CD4-positive, CD25-positive, alpha-beta regulatory T cell (primary cell): ENCODE measurements at places on chromosomes 3 and 15.

DNA sequence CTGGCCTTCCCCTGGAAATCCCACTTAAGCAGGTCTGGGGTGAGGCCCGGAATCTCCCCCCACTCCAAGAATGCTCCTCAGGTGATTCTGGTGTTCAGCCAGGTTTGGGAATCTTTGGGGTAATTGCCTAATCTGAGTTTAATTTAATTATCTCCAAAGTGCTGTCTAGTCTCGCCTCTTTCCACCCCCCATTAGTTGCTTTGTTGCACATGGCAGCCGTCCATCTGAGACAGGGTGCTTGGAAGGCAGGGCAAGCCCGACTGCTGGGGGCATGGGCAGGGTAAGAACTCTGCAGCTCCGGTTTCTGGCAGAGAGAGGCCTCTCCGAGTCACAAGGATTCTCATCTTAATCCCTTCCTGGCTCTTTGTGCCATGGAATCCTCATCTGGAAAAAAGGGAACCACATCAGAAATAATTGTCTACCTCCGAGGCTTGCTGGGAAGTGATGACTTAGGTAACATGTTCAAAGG is 15.0 kb downstream of the IL17RD start:
- peaks cover 6% of the 10 kb centered on the region for H3K27me3 ChIP-seq
- no peak overlapping the region for H3K4me3 ChIP-seq
- H3K4me1 ChIP-seq: no peaks in the 10 kb centered on the region
- no peaks in the 10 kb centered on the region for H3K36me3 ChIP-seq
- DNase-seq: no peak

DNA sequence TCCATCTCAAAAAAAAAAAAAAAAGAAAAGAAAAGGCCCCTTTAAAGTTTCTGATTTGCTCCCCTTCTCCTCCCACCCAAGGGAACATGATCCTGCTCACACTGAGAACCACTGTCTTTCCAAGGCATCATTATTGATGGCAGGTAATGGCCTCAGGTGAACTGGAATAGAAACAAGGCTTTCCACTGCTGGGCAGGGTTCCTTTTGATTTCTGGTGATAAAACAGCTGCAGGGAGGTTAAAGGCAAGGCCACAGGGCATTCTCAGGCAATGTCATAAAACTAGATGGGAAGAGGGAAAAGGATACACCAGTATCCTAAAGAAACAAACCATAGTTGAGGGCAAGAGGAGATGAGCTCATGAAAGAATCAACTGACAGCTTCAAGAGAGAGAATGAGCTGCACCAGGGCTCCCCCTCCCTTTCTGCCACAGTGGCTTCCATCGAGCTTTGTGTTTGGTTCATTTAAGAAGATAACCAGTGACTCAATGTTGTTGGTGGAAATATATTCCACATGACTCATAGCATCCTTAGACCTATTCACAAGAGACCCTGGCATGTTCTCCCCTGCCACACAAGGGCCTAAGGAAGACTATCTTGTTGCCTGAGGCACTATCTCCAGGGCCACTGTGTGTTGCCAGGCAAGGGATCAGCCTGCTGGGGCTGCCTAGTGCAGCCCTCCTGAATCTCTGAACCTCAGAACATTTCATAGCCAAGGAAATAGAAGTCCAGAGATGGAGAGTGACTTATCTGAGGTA is 86.4 kb downstream of the WDR76 start:
- no peak for DNase-seq
- no peak overlapping the region for H3K27ac ChIP-seq
- H3K4me1 ChIP-seq: no peaks in the 10 kb centered on the region
- no peak overlapping the region for H3K4me3 ChIP-seq
- no peaks in the 10 kb centered on the region for H3K27me3 ChIP-seq
- no peaks in the 10 kb centered on the region for H3K36me3 ChIP-seq

DNA sequence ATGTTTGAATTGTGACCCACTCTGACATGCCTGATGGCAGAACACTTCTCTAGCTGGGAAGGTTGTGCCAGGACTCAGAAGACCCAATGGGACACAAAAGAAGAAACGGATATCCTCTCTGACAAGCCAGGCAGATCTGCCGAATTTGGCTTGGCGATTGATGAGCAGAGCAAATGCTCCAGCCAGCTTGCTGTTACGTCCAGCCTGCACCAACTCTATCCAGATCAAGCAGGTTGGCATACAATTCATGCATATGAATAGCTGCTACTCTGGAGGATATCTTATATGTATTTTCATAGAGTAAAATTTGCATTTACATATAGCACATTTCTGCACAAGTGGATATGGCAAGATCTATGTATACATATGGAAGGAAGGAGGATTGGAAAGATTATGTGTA is 102.8 kb downstream of the PEX5L start:
- no peak overlapping the region for H3K4me3 ChIP-seq
- H3K27ac ChIP-seq: no peak overlapping the region
- no peaks in the 10 kb centered on the region for H3K36me3 ChIP-seq
- peaks cover 2% of the 10 kb centered on the region for H3K27me3 ChIP-seq

GRCh38 chr3:138691351-138691750 is 82.8 kb downstream of the FAIM start:
- H3K4me3 ChIP-seq: no peak overlapping the region
- peaks cover 22% of the 10 kb centered on the region for H3K36me3 ChIP-seq
- H3K27ac ChIP-seq: no peak overlapping the region
- no peaks in the 10 kb centered on the region for H3K27me3 ChIP-seq
- H3K4me1 ChIP-seq: no peaks in the 10 kb centered on the region
- no peak for DNase-seq

DNA sequence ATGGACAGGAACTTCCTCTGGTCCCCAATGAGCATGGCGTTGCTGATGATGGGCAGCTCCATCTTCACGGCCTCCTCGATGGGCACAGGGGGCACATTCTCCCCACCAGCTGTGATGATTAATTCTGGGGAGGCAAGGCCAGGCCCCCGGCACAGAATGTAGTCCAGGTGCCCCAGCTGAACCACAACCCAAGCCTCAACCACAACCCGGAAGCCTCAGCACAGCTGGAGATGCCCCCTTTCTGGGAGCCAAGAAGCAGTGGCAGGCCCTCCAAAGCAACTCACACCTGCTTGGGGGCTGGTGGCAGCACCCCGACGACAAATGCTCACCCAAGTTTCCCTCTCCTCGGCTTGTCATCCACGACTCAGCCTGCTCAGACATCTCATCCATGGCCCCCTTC is 25.2 kb downstream of the IDH3A start:
- H3K27me3 ChIP-seq: no peaks in the 10 kb centered on the region
- peaks cover 34% of the 10 kb centered on the region for H3K36me3 ChIP-seq
- H3K4me1 ChIP-seq: peaks cover 9% of the 10 kb centered on the region
- no peak overlapping the region for H3K4me3 ChIP-seq
- DNase-seq: no peak

GRCh38 chr3:151318991-151319390 is 2.4 kb upstream of the GPR87 start:
- H3K4me3 ChIP-seq: no peak overlapping the region
- DNase-seq: no peak
- H3K27me3 ChIP-seq: peaks cover 2% of the 10 kb centered on the region
- H3K4me1 ChIP-seq: no peaks in the 10 kb centered on the region
- H3K36me3 ChIP-seq: no peaks in the 10 kb centered on the region
- no peak overlapping the region for H3K27ac ChIP-seq

DNA sequence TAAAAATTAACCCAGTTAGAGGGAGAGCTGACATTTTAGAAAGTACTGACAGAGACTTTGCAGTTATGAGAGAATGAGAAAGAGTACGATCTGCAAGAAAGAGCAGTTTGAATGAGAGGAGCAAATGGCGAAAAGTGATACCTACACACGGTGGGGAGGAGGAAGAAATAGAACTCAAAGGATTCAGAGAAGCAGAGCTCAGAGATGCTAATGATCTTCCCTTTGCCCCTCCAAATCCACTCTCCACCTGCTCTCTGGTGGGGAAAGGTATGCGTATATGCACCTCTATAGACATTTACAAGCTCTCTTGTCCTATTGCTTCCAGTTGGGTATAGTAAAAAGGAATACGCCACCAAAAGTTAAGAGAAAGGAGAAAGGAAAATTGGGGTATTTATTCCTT is 123.3 kb upstream of the TTC14 start:
- H3K27me3 ChIP-seq: no peaks in the 10 kb centered on the region
- no peaks in the 10 kb centered on the region for H3K4me1 ChIP-seq
- no peak overlapping the region for H3K4me3 ChIP-seq
- no peak overlapping the region for H3K27ac ChIP-seq

- no peak for DNase-seq
- H3K27ac ChIP-seq: no peak overlapping the region
- H3K4me3 ChIP-seq: no peak overlapping the region
- H3K4me1 ChIP-seq: no peaks in the 10 kb centered on the region
Measured at GRCh38 chr3:115922681-115923347, 299.5 kb downstream of the GAP43 start.

GRCh38 chr15:78317145-78317836 is 17.9 kb upstream of the SKIC8 start:
- H3K27ac ChIP-seq: no peak overlapping the region
- H3K4me3 ChIP-seq: no peak overlapping the region
- H3K36me3 ChIP-seq: no peaks in the 10 kb centered on the region

GRCh38 chr3:59273976-59274375 is 224.2 kb upstream of the CFAP20DC start:
- DNase-seq: no peak
- H3K27ac ChIP-seq: no peak overlapping the region
- no peaks in the 10 kb centered on the region for H3K27me3 ChIP-seq

GRCh38 chr3:130759692-130760338 is 13.2 kb upstream of the PIK3R4 start:
- DNase-seq: peak; percentile 77
- H3K27me3 ChIP-seq: peaks cover 9% of the 10 kb centered on the region
- no peaks in the 10 kb centered on the region for H3K4me1 ChIP-seq
- no peak overlapping the region for H3K27ac ChIP-seq
- H3K4me3 ChIP-seq: no peak overlapping the region
- no peaks in the 10 kb centered on the region for H3K36me3 ChIP-seq

DNA sequence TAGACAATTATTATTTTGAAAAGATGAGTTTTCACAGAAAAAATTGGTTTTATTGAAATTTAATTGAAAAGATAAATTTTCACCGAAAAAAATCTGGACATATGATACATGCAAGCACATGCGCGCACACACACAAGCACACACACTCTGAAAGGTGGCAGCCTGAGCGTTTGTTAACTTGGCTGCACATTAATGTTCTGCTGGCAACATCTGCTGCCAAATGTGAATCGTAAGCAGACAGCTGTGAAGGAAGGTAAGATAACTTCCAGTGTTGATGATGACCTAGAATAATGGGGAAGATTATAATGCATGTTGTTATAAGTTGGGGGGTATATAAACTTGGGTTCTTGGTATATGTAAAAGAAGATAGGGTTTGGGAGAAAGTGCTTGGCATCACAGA is 18.4 kb upstream of the CMTM7 start:
- H3K36me3 ChIP-seq: no peaks in the 10 kb centered on the region
- H3K4me1 ChIP-seq: peaks cover 43% of the 10 kb centered on the region
- H3K4me3 ChIP-seq: no peak overlapping the region
- no peaks in the 10 kb centered on the region for H3K27me3 ChIP-seq

DNA sequence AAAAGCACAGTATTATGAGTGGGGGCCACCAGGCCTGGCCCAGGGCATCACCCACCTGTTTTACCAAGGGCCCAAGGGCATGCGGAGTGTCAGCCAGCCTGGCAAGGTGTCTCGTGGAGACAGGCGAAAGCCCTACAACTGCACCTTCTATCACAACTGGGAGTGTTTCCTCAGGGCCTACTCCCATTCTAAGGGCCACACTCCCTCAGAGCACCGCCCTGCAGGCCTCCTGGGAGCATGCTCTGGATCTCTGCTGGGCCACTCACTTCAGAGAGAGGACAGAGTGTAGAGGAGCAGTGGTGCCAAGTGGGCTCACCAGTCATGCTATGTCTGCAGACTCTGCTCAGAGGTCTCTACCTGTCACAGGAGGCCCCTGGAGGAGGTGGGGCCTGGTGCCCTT is 21.2 kb upstream of the CLK3 start:
- H3K4me1 ChIP-seq: peaks cover 17% of the 10 kb centered on the region
- H3K4me3 ChIP-seq: no peak overlapping the region
- no peak overlapping the region for H3K27ac ChIP-seq
- no peak for DNase-seq
- no peaks in the 10 kb centered on the region for H3K27me3 ChIP-seq

GRCh38 chr15:31590609-31591008 is 264.0 kb downstream of the KLF13 start:
- no peaks in the 10 kb centered on the region for H3K27me3 ChIP-seq
- H3K27ac ChIP-seq: no peak overlapping the region
- H3K4me3 ChIP-seq: no peak overlapping the region
- no peaks in the 10 kb centered on the region for H3K36me3 ChIP-seq
- DNase-seq: no peak

DNA sequence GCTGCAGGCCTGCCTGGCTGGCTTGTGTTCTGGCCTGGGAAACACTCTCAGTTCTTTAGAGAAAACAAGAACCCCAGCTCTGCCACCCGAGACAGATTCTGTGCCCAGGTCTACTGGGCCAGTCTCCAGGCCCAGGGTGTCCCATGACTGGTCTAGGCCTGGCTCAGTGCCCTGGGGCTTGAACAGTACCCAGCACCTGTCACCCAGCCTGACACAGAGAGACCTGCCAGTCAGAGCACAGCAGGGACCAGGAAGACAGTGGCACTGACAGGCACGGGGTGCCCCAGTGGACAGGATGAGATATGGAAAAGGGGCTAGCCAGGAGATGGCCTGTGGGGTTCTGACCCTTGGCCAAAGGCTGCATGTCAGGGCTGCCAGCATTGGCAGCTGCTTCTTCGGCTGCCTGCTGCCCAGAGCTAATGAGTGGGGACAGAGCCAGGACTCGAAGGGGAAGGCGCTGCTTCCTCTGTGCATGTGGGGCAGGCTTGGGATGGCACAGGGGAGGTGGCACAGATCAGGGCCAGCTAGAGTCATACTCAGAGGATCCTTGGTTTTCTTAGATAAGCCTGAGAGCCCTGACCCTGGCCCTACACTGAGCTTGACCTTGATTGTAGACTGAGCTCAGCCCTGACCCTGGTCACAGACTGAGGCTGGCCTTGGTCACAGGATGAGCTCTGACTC is 15.1 kb downstream of the CCDC33 start:
- H3K4me3 ChIP-seq: no peak overlapping the region
- DNase-seq: no peak
- H3K27me3 ChIP-seq: no peaks in the 10 kb centered on the region

DNA sequence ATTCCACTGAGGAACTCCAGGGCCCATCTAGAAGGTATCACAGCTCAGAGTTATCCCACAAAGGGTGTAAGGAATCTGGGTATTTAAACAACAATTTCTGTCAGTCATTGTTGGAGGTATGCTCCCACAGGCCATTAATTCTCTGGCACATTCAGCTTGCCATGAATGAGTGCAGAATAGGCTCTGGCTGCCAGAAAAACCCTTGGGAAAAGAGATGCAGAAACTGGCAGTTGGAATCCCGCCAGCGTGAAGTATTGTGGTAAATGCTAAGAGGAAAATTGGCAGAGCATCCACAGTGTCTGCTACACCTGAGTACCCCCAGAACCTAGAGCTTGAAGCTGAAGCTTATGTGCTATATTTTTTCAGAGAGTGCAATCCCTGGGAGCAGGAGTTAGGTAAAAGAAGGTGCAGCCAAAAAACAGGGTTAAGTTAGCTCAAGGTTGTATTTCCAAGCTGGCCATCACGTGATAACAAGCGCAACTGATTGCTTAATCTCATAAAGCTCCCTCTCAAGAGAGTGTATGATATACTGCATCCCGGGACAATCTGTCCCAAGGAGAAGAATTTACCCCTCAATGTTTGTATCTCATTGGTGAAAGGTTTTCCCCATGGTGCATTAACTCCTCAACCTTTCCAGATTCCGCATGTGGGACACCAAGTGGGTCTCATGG is 94.2 kb upstream of the ACP3 start:
- H3K4me3 ChIP-seq: no peak overlapping the region
- no peaks in the 10 kb centered on the region for H3K27me3 ChIP-seq
- H3K4me1 ChIP-seq: no peaks in the 10 kb centered on the region
- no peak for DNase-seq
- H3K27ac ChIP-seq: no peak overlapping the region

- no peaks in the 10 kb centered on the region for H3K36me3 ChIP-seq
- DNase-seq: no peak
- no peak overlapping the region for H3K4me3 ChIP-seq
- H3K4me1 ChIP-seq: no peaks in the 10 kb centered on the region
- no peaks in the 10 kb centered on the region for H3K27me3 ChIP-seq
- no peak overlapping the region for H3K27ac ChIP-seq
Measured at GRCh38 chr15:35305946-35306345, 220.9 kb upstream of the NANOGP8 start.
